Stimulated activated naive CD4-positive, alpha-beta T cell (primary cell): ENCODE measurements at places on chromosomes 16 and 17.

DNA sequence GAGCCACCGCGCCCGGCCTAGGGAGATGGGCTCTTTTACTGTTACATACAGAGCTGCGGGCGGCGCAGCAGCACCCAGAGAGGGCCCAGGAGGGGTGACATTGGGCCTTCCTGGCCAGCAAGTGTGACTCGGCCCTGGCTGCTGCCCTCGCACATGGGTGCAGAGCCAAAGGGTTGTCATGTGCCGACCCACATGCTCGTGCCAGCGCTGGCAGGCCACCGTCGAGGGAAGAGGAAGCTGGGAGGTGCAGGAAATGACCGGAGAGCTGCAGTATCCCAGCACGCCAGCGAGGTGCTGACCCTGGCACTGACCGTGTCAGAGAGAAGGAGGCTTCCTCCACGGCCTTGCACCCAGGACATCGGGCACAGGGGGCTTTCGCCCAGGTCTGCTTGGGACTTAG lies 8.0 kb downstream of the ENDOV start:
- DNase-seq: no peak

- DNase-seq: no peak
Observed at GRCh38 chr16:4360538-4361021, 9.5 kb upstream of the PAM16 start.

DNA sequence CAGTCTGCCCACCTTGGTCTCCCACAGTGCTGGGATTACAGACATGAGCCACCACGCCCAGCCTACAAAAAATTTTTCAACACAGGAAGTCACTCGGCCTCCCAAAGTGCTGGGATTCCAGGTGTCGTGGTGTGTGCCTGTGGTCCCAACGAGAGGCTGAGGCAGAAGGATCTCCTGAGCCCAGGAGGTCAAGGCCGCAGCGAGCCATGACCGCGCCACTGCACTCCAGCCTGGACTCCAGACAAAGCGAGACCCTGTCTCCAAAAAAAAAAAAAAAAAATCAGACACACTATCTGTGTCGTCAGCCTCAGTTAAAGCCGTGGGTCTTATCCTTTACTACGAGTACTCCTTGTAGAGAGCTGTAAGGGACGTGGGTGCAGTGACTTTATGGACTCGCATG lies 15.8 kb downstream of the USP22 start:
- no peak for DNase-seq

GRCh38 chr17:78873519-78874340 lies 29.3 kb downstream of the CEP295NL start:
- no peak for DNase-seq

- DNase-seq: no peak
Observed at GRCh38 chr17:64455993-64456885, 7.3 kb downstream of the MILR1 start.

- DNase-seq: no peak
Observed at GRCh38 chr16:7805686-7806396, 473.2 kb downstream of the RBFOX1 start.

GRCh38 chr17:72267601-72268000 lies 146.8 kb downstream of the SOX9 start:
- no peak for DNase-seq

DNA sequence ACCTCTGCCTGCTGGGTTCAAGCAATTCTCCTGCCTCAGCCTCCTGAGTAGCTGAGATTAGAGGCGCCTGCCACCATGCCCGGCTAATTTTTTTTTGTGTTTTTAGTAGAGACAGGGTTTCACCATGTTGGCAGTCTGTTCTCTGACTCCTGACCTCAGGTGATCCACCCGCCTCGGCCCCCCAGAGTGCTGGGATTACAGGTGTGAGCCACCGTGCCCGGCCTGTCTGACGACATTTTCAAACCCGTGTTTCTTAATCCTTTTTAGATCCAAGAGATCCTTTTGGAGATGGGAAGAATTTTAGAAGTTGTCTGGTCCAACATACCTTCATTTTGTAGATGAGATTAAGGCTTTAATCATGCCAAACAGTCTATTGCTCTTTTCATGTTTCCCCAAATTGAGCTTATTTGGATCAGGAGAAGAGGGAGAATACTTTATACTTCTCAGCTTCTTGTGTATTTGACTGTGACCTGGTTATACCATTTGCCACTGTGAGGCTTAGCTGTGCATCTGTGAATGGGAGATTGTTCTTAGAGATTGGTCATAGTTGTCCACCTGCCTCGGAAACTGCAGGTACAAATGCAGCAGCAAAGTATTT lies 25.8 kb downstream of the USP10 start:
- no peak for DNase-seq

DNA sequence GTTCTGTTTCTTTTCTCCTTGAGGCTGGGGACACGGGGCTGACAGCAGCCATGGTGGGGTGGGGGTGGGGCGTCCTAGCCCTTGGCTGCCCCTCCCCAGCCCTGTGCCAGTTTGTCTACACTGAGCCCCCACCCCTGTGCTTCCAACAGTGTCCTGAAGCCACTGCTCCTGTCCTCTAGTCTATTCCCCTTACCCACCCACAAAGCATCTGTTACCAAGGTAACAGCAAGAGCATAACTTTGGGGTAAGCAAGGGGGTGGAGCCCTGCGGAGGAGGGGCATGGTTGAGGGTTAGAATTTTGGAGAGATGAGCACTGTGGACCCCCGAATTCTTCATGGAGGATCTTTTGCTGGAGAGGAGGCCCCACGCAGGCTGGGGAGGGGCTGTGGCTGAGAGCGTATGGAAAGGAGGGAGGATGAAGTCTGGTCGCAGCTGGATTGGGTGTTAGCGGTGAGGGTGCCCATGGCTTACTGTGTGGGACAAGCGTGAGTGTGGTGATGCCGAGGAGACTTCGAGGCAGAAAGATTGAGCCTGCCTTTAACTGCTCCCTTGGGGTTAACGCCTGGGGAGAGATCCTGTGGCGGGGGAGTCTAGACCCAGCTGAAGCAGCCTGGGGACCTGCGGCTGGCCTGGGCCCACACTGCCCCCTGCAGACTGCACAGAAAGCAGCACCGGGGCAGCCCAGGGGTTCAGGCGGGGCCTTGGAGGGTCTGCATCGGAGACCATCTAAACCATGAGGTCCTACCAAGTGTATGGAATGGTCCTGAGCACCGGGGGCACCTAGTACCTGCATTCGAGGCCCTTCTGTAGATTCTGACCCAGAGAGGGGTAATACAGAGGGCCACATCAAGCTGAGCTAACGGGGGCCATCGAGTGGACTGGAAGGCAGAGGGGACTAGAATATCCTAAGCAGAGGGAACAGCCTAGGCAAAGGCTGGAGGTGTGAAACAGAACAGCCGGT lies 6.1 kb upstream of the STAC2 start:
- DNase-seq: peak; percentile 25

DNA sequence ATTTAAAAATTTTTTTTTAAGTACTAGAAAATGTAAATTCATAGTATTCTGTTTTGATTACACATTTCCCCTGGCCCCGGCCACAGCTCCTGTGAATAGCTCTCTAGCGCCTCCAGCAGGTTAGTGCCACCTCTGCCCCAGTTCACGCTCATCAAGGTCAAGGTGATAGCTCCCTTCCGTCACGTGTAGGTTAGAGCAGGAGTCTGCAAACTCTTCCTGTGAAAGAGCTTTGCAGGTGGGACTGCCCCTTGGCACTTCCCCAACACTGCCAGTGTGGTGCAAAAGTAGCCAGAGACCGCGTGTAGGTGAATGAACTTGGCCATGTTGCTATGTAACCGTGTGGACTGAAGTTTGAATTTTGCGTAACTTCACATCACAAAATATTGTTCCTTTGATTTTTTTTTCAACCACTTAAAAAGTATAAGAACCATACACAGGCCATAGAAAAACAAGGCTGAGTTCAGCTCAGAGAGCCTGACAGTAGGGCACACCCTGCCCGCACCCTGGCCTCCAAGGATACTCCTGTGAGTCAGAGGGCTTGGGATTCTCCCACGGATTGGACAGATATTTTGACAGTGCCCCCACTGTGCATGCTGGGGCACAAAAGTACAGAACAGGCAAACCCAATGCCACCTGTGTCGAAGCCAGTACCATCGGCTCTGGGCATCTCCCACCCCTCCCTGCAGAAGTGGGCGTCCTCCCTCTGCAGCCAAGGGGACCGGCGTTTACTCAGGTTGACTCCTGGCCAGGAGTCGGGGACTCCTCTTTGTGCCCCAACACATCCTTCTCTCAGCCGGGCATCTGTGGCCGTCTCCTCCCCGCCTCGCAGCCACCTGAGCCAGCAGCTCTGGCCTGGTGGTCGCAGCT lies 92.0 kb upstream of the CHMP6 start:
- DNase-seq: peak; percentile 60

- peak; percentile 80 for DNase-seq
Observed at GRCh38 chr16:2520784-2521531, 787 bp downstream of the AMDHD2 start.

DNA sequence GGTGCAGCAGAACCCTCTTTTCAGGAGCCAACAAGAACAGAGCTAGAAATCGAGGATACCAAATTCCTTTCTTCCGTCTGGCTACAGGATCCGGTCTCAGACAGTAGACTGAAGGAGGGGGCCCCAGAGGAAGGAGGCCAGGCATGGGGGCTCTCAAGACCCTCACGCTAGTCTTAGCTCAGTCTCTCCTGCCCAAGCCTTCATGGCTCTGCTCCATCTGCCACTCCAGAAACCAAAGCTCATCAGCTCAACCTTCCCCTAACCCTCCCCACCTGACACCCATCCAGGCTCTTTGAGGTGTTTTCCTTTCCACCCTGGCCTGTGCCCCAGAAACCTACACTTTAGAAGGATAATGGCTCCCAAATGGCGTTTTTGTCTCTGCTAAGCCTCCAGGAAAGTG lies 6.2 kb upstream of the TMEM92 start:
- no peak for DNase-seq

- DNase-seq: no peak
Observed at GRCh38 chr17:36144014-36144413, 32.4 kb downstream of the TBC1D3B start.

DNA sequence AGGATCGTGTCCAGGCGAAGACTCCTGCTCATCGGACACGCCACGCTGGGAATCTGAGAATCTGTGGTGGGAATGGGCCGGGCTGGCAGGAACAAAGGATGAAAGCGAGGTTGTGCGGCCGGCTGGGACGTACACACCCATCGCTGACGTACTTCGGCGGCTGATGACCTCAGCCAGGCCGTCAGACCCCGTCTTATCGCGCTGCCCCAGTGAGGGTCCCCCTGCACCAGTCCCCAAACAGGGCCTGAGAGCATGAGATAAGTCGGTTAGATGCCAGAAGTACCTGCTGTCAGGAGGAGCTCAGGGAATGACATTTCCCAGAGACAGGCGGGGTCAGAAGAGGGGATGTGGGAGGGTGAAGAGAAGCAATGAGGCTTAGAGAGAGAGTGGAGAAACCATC lies 16.0 kb upstream of the SP6 start:
- no peak for DNase-seq

GRCh38 chr16:29825145-29826044 lies 5.1 kb downstream of the MVP start:
- DNase-seq: peak; percentile 15

DNA sequence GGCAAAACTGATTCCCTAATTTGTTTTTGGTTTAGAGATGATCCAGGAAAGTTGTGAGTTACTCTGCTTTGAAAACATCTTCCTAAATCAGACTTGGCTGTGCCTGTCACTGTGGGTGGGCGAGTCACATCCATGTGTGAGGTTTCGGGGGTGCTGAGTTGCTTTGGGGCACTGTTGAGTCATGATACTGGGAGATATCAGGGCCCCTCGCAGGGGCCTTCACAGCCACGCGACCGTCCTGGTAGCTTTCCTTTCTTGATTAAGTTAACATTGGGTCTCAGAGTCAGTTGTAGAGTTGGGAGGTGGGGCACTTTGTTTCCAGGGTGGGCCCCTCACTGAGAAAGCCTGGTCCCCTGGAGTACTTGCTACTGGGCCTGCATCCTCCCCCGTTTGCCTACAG lies 58.3 kb upstream of the LGALS9 start:
- no peak for DNase-seq

- no peak for DNase-seq
Observed at GRCh38 chr16:8554881-8555280, 35.4 kb downstream of the TMEM114 start.

DNA sequence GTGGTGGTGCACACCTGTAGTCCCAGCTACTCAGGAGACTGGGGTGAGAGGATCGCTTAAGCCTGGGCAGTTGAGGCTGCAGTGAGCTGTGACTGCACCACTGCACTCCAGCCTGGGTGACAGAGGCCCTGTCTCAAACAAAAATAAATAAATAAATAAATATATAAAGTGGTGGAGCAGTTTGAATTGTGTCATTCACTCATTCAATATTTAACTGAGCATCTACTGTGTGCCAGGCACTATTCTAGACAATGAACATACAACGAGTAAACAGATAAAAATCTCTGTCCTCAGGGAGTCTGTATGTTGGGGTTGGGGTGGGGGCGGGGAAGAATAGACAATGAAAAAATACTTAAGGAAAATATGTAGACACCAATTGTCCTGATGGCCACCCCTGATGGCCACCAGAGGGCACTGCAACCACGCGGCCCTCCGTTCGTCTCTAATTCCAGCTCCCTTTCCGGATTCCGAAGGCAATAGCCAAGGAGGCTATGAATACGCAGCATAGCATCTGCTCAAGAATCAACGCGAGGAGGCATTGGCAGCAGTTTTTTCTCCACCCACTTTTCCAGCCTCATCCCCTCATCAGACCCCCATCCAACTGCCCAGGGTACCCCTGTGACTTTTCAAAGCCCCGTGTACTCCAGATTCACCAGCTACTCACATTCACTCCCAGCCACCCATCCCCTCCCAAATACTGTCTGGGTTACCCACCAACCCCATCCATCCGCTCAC lies 21.4 kb downstream of the QPRT start:
- DNase-seq: peak; percentile 83

- DNase-seq: no peak
Observed at GRCh38 chr17:72387487-72387886, 266.7 kb downstream of the SOX9 start.

DNA sequence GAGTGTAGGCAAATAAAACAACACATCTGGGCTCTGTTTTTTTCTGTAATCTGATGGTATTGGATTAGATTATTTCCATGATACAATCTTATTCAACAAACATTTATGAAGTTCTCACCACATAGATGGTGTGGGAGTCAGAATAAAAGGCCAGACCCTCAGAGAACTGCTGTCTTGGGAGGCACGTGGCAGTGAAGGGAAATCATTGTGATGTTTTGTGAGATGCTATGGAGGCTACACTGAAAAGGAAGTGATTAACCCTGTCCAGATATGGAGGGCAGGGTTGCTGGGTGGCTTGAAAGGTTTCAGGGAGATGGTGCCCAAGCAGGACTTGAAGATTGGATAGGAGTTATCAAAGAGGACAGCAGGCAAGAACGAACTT lies 35.6 kb downstream of the DHRS7B start:
- no peak for DNase-seq

- no peak for DNase-seq
Observed at GRCh38 chr17:31657876-31658275, 201.2 kb downstream of the COPRS start.
